Activated naive CD8-positive, alpha-beta T cell treated with anti-CD3 and anti-CD28 coated beads, Interleukin-2, amount 50 U/mL, for 16 hours (primary cell): ENCODE measurements at places on chromosomes 1 and 21.

GRCh38 chr1:185731446-185731845 lies 2.7 kb upstream of the HMCN1 start:
- DNase-seq = no peak

DNA sequence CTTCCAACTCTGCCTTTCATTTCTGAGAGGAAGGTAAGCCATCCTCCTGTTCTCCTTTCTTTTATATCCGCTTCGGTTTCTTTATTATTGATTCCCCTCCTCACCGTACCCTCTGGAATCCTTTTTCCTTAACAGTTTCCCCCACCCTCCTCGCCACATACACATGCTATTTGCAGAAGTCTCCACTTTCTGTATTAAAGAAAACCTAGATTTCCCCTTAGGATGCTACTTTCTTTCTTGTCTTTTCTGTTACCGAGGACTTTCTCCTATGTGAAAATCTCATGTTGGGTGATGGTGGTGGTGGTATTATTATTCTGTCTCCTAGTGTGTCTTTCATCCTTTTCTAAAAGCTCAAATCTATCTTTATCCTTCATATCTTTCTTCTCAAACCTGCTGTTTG lies 62.3 kb downstream of the AK4 start:
- no peak for DNase-seq

DNA sequence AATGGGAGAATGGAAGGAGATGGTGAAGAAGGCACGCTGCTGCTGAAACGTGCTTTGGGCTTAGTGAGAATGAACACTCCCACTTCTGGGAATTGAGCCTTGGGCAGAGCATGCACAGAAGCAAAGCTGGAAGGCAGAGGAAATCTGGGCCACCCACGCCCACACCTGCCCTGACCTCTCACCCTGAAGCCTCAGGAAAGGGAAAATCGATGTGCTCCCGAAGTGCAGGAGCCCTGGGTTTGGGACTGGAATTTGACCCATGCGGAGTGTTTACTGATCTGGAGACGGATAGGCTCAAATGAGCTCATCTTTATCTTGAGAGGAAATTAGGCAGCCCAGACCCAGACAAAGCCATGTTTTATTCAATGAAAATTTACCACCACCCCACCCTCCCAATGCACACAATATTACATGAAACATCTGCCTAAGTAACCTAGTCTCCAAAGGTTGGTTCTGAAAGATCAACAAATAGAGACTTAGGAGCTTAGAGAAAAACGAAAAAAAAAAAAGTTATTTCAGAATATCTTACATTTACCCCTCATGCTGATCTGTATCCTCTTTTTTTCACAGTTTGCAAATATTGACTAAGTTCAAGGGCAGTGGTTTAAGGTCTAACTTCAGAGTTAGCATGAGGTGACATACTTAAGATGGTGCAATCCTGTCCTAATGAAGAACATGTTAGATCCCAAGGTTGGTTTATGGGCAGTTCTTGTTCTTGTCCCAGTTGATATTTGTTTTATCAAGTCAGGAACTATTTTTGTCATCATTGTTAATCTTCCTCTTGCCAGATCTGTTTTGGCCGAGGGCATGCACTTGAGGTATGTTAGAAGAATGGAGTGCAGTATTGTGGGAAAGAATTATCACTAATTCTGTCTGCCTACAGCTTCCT lies 63.0 kb downstream of the PROX1 start:
- DNase-seq = no peak

DNA sequence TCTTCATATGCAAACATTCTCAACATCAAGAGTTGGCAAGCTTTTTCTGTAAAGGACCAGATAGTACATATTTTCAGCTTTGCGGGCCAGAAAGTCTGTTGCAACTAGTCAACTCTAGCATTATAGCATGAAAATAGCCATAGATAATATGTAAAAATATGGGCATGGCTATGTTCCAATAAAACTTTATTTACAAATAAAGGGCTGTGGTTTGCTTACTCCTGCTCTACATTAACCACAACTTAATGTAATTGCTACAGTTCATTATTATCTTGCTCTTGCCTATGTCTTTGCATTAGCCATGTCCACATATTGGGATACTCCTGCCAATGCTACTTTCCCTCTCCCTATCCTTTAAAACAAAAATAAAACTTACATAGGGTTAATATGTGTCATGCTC lies 24.5 kb upstream of the CTSK start:
- no peak for DNase-seq

DNA sequence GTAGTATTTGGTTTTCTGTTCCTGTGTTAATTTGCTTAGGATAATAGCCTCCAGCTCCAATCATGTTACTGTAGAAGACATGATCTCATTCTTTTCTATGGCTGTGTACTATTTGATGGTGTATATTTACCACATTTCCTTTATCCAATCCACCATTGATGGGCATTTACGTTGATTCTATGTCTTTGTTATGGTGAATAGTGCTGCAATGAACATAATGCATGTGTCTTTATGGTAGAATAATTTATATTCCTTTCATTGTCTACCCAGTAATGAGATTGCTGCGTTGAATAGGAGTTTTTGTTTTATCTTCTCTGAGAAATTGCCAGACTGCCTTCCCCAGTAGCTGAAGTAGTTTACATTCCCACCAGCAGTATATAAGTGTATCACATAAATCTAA lies 538.8 kb downstream of the LRRIQ3 start:
- no peak for DNase-seq

DNA sequence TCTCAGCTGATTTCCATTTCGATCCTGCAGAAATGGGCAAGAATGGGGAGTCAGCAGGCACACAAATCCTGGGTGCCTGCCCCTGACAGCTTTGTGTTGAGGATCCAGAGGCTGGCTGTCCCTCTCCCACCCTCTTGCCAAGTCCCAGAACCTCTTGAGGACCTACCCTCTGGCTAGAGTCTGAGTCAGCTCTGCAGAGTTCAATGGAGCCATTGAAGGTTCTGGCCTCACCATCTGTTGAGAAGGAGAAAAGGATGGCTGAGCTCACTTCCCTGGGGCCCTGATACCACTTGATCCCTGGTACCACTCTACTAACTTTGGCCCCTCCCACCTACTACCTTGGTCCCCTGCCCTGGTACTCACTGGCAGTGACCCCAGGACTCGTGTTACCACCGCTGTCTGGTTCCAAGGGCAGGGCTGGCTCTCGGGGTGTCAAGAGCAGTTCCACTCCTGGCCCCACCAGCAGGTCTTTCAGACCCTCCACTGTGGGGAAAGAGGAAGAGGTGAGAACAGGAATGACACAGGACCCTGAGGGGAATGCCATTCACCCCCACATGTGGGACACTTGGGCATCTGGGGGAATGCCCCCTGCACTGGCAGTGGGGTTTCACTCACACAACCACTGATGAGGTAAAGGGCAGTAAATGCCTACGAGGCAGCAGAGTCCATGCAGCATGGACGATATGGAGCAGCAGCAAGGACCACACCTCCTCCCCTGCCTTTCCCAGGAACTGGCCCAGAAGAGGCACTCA lies 10.5 kb downstream of the RXFP4 start:
- no peak for DNase-seq

DNA sequence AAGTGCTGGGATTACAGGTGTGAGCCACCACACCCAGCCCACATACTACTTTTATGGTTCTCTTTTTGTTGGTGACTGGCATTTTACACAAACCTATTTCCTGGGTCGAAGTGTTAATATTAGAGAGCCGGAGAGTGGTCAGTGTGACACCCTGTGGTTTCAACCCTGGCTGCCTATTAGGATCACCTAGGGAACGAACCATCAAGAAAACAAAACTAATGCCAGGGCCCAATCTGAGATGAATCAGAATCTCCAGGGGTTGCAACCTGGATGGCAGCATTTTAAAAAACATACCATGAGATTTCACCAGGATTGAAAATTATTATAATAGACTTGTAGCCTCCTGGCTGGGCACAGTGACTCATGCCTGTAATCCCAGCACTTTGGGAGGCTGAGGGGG lies 6.1 kb downstream of the MRPS21 start:
- no peak for DNase-seq

DNA sequence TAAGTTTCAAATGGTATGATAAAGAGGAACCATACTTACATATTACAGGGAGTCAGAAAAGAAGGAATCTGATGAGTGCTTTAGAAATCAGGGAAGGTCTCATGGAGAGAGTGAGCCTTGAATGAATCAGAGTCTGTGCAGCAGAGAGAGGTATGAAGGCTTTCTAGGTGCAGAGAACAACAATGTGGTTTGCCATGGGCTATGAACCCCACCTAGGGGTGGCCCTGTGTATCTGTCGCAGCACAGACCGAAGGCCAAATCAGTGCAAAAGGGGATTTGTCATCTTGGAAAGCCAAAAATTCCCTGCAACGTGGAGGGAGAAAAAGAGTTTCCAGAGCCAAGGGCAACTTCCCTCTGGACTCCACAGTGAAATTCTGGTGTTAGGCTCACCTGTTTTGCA lies 3.5 kb downstream of the PAPPA2 start:
- DNase-seq = no peak

DNA sequence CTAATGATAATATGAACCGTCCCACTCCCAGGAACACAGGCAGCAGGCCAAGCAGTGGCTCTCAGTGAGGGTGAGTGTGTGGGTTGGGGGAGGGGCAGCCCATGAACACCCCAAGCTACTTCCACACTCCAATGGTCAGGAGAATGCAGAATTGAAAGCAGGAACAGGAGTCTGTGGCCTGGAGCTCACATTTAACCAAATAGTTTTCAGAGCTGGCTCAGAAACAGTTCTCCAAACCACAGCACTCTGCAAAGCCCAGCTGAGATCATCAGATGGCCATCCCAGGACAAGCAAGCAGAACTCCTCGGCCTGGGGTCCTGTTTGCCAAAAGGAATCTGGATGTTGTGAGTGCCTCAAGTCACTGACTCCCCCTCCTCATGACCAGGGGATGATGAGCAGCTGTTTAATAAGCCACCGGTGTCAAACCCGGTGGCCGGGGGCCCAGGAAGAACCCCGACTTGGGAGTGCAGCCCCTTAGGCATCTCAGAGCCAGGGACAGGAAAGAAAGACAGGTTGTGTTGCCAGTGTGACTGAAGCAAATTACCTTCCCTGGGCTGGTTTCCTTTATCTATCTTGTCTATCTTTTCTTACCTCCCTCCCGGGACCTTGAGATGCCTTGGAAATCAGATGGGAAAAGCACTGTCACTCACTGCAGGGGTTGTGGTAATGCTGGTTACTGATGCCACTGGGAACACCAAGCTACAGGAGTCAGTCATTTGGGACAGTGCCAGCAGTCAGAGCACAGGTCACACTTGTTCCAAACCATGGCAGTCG lies 20.4 kb downstream of the DEGS1 start:
- no peak for DNase-seq

DNA sequence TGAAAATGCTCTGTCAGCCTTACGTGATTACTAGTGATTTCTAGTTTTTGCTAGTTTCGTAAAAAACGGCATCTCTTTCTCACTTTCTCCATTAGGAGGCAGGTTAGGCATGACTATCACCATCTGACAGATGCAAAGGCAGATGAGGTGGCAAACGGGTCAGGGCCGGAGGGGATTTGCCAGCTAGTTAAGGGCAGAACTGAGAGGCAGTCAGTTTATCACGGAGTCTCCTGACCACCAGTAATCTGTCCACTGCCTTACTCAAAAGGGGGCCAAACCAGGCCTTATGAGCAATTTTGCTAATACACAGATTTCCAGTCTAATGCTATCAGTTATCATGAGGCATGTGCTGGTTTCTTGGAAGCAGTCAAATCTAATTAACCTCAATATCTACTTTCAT lies 159.3 kb downstream of the TSEN15 start:
- DNase-seq = no peak

- DNase-seq = no peak
Observed at GRCh38 chr1:204575221-204576190, 59.3 kb downstream of the MDM4 start.
